ENCODE measurements at places on chromosomes 7 and 10.

GRCh38 chr7:139232904-139233303 is 1.9 kb downstream of the UBN2 start:
- no peak for DNase-seq

DNA sequence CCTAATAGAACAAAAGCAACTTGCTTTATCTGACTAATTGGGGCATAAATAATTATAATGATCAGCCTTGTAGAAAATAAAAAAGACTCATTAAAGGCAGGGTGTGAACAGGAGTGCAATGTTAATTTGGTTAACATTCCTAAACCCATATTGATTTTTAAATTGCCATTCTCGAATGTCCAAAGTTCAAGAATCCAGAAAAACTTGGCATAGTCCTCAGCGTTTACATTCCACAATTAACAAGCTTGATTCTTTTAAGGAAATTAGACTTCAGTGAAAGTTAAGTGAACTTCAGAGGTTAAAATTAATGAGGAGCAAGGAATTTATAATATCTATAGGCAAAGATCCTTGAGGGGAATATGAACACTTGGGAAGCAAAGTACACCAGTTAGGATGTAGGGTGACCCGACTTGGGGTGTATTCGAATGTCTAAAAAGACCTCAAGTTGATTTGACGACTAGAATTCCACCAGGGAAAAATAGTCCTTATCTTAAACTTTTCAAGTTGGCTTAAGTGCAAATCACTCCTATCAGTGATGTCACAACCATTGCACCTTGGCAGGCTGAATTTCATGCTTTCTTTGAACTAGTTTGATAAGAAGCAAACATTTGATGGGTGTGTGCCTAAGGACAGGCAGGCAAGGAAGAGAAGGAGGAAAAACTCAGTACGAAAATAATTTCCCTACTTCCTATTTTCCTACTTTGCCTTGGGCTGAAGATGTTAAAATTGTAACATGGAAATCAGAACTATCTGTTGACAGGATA is 830.4 kb upstream of the COBL start:
- no peak for DNase-seq

DNA sequence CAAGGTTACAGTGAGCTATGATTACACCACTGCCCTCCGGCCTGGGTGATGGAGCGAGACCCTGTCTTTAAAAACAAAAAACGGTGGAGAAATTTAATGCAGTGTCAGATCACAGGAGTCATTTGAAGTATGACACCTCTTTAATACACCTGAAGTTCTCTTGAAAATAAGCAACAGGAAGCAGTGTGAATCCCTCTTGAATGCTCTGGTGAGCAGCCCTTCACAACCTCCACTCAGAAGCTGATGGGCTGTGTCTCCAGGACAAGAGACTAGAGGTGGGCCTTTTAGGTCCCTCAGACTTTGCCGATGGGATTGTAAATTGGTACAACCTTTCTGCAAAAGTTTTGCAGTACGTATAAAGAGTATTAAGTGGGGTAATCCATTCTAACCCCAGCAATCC is 50.1 kb downstream of the CYP26A1 start:
- no peak for DNase-seq

GRCh38 chr10:50388181-50388580 is 136.9 kb upstream of the ASAH2 start:
- no peak for DNase-seq

All from activated T-helper 1 cell treated with anti-CD3 and anti-CD28 coated beads, Interleukin-2, amount 50 U/mL, for 16 hours (primary cell).